ENCODE measurements at places on chromosomes 12 and 14.

DNA sequence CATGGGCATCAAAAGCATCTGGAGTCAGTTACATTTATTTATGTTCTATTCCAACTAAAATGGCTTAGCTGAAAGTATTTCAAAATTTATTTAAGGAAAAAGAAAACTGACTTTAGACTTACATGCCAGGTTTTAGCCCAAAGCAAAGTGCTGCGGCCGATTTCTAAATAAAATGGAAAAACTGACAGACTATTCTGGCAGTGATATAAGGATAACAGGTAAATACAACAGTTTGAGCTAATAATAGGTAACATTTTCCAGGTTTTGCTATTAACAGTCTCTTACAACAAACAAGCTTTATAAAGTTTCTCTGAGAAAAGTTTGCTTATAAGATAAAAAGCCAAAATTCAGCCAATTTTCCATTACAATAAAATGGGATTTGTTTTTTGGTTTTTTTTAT is 937.2 kb upstream of the FLRT2 start:
- no peak for DNase-seq

DNA sequence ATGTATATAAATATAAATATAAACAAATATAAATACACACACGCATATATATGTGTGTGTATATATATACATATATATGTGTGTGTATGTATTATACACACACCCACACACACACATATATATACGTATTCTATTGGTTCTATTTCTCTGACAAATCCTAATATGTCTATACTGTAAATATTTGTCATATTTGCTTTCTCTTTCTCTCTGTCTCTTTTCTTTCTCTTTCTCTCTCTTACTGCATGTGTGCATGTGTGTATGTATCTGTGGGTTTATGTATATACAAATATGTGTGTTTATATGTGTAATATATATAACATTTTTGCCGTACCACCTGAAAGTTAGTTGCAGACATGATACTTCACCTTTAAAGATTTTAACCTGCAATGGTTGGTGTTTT is 174.2 kb upstream of the PLEKHG7 start:
- DNase-seq, result no peak

- no peak for DNase-seq
These were observed 63.1 kb downstream of the C14orf132 start for GRCh38 chr14:96102081-96102856.

DNA sequence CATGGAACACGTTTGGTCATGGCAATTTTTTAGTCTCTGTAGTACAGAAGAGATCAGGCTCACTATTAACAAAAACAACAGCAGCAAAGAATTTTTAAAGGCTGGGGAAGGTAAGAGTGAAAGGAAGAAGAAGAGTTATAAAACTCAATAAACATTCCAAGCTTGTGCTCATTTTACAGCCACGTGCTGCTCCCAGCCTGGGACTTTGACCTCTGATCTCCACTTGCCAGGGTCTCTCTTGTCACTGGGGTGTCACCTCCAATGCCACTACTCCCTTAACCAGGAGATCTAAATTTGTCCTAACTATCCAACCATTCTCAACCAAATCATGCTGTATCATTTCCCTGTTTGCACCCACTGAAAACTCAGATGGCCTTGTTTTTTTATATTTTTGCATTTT is 605.1 kb downstream of the VRK1 start:
- no peak for DNase-seq

- DNase-seq, result no peak
These were observed 24.5 kb upstream of the CRIP2 start for GRCh38 chr14:105450123-105450505.

- no peak for DNase-seq
These were observed 14.8 kb downstream of the GDF11 start for GRCh38 chr12:55757701-55758100.

DNA sequence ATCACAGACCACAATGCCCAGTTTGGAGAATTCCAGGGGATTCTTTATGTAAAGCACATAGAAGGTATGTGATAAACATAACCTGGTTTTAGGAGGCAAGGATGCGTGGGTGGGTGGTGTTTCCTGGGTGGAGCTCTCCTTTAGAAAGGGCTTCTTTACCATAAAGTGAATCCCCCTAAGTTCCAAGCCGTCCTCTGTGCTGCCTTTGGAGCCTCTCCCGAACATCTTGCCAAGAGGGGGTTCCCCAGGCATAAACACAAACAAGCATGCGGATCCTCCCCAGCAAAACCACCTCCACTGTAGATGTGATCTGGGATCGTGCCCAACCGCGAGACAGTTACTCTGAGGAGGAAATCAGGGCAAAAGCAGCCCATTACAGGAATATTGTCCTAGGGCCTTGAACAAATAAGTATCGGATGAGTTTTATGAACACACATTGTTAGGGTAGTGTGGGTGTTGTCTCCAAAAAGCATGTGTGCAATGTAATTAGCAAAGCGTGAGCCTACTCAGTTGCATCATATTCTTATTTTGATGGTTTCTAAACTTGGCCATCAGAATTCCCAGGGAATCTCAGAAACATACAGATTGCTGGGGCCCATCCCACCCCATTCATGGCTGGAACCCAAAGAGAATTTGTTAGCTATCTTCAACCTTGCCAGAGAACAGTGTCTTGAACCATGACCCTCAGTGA is 48.8 kb upstream of the CORO1C start:
- DNase-seq, result no peak

DNA sequence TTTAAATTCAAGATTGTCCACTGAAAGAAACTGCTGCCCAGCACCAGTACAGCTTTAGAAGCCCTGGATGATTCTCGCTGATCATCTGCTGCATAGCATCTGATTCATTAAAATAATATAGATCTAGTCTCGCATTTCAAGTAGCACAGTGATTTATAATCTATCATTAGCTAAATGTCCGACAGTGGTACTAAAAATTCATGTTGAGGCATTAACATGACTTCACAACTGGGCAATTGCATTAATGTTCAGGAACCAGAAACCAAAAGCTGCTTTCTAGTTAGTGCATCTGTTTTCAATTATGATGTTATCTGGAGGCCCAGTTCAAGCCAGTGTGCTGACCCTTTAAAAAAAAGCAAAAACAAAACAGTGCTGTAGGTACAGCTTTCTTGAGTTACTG is 1987.2 kb upstream of the SEL1L start:
- DNase-seq, result no peak

GRCh38 chr12:119589634-119590033 is 3.9 kb upstream of the TMEM233 start:
- no peak for DNase-seq

- DNase-seq, result no peak
These were observed 584 bp downstream of the VRK1 start for GRCh38 chr14:96797582-96798349.

- DNase-seq, result no peak
These were observed 9.2 kb downstream of the SERPINA9 start for GRCh38 chr14:94466706-94467370.

DNA sequence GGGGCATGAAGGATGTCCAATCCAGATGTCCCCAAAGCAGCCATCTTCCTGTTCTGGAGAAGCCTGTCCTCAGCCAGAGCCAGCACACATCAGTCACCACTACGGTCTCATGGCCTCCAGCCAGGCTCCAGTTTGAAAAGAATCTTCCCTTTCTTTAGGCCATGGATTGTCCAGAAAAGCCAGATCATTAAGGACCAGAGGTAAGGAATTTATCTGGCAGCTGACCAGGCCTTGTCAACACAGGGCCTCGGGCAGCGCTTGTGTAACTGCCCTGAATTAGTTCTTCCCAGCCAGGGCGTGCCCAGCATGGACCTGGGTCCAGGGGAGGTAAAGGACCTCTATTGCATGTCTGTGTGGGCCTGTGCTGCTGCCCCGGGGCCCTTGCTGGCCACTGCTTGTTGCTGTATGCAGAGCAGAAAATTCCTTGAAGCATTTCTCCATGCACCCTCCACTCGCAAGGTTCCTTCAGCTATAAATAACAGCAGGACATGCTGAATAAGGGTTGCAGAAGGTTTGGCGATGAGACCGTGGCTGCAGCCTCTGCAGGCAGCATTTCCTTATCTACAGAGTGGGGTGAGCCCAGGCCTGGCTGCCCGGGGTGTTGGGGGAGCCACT is 21.7 kb upstream of the VPS37B start:
- no peak for DNase-seq

- DNase-seq, result no peak
These were observed 186.5 kb upstream of the HMGA2 start for GRCh38 chr12:65637774-65638173.

- no peak for DNase-seq
These were observed 9.3 kb upstream of the FUT8 start for GRCh38 chr14:65403231-65403630.

- DNase-seq, result no peak
These were observed 131.3 kb downstream of the SLC25A47 start for GRCh38 chr14:100454437-100454836.

- DNase-seq, result no peak
These were observed 646.1 kb upstream of the TMEM132C start for GRCh38 chr12:127620735-127621355.

DNA sequence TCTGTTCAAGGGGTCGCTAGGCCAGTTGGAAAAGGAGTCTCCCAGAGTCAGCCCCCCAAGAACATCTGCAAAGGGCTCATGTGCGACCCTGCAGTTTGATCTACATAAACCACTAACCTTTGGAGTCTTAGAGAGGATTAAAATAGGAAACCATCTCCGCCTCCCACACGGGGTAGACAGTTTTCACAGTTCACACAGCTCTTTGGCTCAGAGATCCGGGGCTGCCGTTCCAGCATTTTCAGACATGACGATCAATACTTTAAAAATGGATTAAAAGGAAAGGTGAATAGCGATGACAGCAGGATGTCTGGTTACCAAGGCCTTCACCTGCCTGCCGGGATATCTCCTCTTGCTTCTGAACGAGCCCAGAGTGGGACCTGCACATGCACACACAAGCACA is 59.8 kb upstream of the BCL11B start:
- DNase-seq, result no peak

- no peak for DNase-seq
These were observed 121.3 kb upstream of the CCND2 start for GRCh38 chr12:4152145-4152795.

DNA sequence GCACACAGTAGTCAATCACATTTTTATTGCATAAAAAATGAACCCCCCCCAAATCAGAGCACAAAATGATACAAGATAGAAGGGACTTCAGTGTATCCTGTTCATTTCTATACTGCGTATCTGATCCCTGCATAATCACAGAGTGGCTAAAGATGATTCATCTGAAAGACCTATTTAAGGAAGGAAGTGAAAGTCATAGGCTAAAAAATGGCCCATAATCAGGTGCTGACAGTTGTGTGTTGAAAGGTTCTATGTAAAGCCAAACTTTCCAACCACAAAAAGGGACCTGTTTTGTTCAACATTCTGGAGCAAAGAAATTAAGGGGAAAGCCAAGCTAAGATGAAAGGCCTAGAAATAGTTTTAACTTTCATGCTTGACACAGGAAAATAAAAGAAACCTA is 147.8 kb upstream of the ATP2B1 start:
- no peak for DNase-seq

GRCh38 chr12:82529101-82529500 is 157.6 kb upstream of the TMTC2 start:
- DNase-seq, result no peak

- no peak for DNase-seq
These were observed 16.5 kb downstream of the TTC8 start for GRCh38 chr14:88840926-88841325.

DNA sequence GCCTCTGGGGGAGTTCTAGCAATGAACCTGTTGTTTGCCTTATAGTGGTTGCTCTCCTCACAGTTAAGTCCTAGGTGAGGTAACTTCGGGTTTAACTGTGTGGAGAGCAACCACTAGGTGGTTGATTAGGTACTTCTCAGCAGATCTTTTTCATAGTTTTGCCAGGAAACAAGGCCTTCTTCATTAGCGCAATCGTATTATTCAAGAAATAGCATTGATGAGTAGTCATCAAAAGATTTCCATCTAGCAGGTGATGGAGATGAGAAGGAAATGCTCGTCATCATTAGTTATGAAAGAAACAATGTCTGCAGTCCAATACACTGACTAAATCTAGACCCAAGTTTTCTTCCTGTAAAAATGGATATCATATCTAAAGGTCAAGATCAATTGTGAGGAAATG is 923.3 kb downstream of the AACS start:
- DNase-seq, result no peak

GRCh38 chr14:100810861-100811461 is 15.0 kb upstream of the MEG3 start:
- no peak for DNase-seq

DNA sequence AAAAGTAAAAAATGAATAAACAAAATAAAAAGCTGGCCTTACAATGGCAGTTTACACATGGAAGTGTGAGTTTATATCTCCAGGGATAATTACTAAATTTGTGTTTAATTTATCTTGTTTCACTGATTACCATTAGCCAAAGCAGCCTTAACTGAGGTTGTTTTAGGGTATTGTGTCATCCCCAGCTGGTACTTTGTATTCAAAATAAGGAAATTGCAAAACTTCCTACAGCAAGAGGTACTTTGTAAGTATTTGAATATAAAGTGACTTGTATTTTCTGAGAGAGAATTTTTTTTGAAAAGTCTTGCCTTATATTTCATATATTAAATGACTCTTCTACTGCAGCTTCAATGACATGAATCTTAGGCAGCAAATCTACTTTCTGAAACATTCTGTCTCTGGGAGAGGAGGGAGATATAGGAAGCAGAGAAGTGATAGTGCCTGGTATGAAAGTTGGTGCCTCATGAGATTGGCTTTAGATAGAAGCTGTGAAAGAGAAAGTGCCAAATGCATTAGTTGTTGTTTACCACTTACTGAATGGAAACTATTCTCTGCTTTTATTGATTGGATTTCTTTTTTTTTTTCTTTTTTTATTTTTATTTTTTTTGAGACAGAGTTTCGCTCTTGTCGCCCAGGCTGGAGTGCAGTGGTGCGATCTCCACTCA is 6.7 kb downstream of the FNTB start:
- DNase-seq, result no peak

DNA sequence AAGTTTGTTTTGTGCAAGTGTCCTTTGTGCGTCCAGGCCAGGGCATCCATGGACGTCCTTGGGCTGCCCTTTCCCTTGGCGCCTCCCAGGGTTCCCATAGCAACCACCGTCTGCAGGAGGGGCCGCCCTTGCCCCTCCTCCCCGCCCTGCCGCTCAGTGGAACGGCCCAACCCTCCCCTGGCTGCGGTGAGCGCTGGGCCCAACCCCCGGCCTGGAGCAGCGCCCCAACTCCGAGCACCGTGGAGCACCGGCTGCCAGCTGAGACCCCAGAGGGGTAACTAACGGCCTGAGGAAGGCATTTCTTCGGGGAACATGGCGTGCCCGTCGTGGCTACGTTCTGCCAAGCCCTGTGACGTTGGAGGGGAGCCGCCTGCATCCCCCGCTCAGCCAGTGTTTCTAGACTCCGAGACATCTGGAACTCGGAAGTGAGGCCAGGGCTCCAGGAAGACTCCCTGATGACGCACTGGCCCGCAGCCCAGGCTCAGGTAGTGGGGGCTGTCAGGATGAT is 5.3 kb upstream of the ACACB start:
- DNase-seq, result peak; percentile 32

GRCh38 chr12:52581481-52581880 is 7.8 kb upstream of the KRT74 start:
- no peak for DNase-seq

- no peak for DNase-seq
These were observed 14.2 kb upstream of the SLC6A12 start for GRCh38 chr12:227923-228845.
